ENCODE measurements at places on chromosomes 5 and 9.
A peak's percentile ranks its signal among the peaks of the same experiment; 100 is the strongest.

GRCh38 chr9:16431666-16432392 lies 438.6 kb downstream of the BNC2 start:
- DNase-seq = no peak

DNA sequence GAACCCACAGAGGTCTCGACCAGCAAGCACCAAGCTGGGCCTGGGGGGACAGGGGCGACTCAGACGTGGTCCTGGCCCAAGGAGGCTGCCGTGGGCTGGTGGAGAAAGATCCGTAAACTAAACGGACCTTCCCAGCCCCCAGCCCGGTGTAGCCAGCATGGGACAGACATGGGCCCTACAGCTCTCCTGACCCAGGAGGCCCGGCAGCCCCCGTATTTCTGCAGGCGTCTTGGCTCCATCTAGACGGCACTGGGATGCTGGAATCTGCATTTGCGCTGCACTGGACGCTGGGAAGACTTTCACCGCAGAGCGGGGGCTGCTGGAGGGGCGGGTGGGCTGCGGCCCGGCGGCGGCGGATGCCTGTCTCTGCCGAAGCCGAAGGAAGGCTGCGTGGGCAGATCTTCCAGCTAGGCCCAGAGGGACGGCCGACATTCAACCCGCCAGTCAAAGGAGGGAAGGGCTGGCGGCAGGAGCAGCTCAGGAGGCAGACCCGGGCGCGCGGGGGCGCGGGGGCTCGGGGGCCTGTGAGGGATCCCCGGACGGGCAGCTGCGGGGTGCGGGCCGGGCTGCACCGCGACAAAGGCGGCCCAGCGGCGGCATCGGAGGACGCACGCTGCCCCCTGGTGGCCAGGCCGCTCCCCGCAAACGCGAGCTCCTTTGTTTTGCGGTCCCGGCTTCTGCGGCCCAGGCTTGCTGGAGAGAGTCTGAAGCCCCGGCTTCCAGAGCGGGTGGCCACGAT lies 266.2 kb downstream of the NSG2 start:
- peak; percentile 80 for DNase-seq

DNA sequence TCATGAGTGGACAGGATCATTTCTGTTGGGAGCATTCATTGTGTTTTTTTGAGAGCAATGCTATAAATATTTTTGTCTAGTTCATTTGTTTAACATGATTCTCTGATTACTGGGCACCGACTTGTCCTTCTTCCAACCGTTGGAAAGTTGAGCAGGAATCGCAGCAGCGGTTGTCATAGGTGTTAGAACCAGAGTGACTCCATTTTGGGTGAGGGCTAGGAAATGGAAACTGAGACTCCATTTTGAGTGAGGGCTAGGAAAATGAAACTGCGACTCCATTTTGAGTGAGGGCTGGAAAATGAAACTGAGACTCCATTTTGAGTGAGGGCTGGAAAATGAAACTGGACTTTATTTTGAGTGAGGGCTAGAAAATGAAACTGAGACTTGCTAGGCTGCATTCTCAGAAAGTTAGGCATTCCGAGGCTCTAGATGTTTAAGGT lies 100.6 kb downstream of the ICE1 start:
- peak; percentile 20 for DNase-seq

GRCh38 chr9:123832858-123833650 lies 96.9 kb downstream of the DENND1A start:
- DNase-seq = no peak

- no peak for DNase-seq
Observed at GRCh38 chr9:126377536-126377935, 50.9 kb downstream of the MVB12B start.
